Motor neuron (in vitro differentiated cells): ENCODE measurements at places on chromosomes 3 and 15. TPM values are rescaled to one million over a fixed set of nuclear protein-coding genes. Genes with fewer than 3 reads are reported as not detected.

DNA sequence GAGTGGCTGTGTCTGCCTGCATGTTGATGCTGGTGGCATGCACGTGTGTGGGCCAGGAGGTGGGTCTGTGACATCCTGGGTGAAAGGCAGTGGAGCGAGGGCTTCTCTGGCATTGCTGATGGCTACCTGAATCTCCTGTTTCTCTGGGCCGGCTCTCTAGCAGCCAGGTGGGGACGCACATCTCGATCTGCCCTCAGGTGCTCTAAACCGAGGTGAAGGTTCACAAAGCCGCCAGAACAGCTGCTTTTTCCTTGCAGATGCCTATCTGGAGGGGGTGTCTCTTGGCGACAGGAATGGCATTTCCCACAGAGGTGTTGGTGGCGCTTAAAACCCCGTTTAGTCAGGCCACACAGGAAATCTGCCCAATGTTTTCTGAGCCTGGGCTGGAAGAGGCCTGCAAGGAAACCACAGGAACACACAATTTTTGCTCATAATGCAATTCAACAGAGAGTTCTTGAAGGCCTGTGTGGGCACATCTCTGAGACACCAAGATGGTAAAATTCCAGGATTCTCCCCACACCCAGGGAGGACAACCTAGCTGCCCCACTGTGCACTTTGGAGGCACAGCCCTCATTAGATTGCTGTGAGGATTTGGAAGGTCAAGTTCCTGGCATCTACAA, 11.9 kb downstream of the TMEM158 start:
- ATAC-seq, result no peak

GRCh38 chr3:106514431-106514830, 645.6 kb upstream of the CBLB start:
- ATAC-seq, result peak; percentile 28

- ATAC-seq, result no peak
Observed at GRCh38 chr3:99366663-99367429, 271.5 kb upstream of the COL8A1 start.

DNA sequence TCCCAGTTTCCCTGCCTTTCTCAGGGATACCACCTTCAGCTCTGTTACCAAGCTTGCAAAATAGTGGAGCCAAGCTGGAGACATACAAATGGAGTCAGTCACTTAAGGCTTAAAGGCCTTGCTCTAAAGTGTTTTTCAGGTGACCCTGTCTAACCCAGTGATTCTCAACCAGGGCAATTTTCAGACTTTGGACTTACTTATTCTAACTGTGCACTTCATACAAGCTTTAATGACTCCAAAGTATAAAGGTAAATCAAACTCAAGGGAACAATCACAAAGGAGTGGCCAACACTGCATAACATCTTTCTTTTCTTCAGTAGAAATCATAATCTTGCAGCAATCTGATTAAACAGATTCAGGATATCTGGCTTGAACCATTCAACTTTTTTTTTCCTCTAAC, 9.4 kb downstream of the ANO10 start:
- no peak for ATAC-seq

DNA sequence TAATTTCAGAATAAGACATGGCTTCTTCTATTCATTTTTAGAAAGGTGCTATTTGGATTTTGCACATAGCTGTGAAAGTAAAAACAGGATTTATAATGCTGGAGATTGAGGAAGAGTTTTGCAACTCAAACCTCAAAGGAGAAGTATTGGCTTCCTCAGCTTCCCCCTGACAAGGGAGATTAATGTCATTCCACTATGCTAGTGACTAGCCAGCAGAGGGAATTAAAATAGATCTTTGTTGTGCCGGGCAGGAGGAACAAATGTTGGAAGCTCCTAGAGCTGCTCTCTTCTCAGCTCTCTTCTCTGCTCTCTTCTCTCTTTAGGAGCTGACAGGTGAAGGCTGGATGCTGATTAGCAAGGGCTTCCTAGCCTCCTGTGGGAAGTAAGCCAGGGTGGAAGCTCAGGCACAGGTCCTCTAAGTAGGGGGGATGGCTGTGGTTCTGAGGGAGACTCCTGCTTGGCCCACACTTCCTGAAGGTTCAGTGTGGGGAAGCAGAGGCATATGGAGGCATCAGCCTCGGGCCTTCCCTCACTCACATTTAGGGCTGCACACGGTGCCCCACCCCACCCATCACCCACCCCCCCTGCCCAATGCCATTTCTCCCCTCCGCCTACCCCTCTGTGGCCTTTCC, 29.6 kb downstream of the CX3CR1 start:
- no peak for ATAC-seq

GRCh38 chr3:98172621-98173020, 6.1 kb downstream of the OR5H15 start:
- no peak for ATAC-seq

Gene TMEM158
- 7.5 and 8.8 TPM in 2 replicates for total RNA-seq

Gene TM4SF4
- 1.3 and 3.2 TPM in 2 replicates for total RNA-seq
